Effector memory CD4-positive, alpha-beta T cell (primary cell): ENCODE measurements at places on chromosomes 2 and 18.

GRCh38 chr2:129936334-129936934 lies 43.0 kb upstream of the RAB6C start:
- no peak for DNase-seq

DNA sequence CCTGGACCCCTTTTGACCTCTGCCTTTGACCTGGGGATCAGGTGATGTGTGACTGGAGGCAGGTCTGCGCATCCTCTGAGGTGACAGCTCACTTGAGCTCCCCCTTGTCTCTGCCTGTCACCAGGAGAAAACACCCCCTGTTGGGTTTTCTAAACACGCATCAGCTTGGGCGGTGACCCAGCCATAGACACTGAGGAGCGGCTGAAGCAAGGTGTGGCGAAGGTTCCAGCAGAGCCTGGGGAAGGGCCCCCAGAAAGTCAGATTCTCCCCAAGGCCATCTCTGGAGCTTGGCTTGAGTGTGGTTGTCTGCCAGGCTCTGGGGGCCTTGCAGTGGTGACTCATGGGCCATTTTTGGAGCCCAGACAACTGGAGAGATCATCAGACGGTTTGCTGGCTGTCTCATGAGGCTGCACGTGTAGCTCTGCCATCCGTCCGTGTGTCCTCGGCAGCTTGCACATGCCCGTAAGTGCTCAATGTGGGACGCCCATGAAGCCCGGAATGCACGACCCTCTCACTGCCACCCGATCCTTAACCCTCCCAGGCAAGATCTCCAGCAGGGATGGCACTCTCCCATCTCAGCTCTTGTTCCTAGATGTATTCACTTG lies 29.4 kb downstream of the SIX3 start:
- DNase-seq, result no peak

GRCh38 chr2:10706033-10706432 lies 15.4 kb upstream of the ATP6V1C2 start:
- DNase-seq, result no peak

GRCh38 chr18:80203249-80203648 lies 44.1 kb downstream of the PARD6G start:
- DNase-seq, result no peak

DNA sequence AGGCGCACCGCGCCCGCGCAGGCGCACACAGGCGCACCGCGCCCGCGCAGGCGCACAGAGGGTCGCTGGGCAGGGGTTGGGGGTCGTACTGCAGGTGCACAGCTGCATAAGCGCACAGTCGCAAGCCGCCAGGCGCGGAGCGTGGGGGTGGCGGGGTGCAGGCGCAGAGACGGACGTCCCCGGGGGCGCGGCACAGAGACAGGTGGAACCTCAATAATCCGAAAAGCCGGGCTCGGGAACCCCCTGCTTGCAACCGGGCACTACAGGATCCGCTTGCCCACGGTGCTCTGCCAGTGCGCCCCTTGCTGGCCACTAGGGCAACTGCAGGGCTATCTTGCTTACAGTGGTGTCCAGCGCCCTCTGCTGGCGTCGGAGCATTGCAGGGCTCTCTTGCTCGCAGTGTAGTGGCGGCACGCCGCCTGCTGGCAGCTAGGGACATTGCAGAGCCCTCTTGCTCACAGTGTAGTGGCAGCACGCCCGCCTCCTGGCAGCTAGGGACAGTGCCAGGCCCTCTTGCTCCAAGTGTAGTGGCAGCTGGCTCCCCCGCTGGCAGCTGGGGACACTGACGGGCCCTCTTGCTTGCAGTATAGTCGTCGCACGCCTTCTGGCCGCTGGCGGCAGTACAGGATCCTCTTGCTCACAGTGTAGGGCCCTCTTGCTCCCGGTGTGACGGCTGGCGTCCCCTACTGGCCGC lies 34.9 kb downstream of the FAM110C start:
- DNase-seq, result peak; percentile 59

- no peak for DNase-seq
Observed at GRCh38 chr2:24231461-24231881, 56.6 kb downstream of the FAM228A start.

DNA sequence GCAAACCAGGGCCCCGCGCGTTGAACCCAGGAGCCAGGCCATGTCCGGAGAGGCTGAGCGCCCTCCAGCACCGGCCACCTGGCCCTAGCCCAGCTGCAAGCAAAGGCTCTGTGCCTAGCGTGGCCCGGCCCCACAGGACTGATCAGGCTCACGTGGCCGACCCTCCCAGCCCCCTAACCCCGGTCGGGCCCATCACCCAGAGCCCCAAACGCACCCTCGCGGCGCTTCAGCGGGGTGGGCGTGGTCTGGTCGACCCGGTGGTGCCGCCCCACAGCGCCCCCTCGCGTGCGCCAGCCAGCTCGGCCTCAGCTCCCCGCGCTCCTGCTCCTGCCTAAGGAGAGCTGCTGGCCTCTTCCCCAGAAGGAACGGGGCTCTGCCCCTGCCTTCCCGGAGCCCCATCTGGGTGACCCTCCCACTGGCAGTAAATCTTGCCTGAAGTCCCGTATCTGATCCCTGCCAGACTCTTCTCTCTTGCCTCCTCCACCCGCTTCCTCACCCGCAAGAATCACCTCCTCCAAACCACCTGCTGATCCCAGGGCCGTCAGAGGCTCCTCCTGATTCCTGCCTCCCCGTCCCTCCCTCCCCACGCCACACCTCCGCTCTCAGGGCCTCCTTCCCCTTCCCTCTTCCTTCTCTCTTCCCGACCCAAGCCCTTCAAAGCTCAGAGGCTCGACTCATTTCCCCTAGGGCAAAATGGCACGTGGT lies 12.3 kb upstream of the TEX51 start:
- DNase-seq, result no peak

DNA sequence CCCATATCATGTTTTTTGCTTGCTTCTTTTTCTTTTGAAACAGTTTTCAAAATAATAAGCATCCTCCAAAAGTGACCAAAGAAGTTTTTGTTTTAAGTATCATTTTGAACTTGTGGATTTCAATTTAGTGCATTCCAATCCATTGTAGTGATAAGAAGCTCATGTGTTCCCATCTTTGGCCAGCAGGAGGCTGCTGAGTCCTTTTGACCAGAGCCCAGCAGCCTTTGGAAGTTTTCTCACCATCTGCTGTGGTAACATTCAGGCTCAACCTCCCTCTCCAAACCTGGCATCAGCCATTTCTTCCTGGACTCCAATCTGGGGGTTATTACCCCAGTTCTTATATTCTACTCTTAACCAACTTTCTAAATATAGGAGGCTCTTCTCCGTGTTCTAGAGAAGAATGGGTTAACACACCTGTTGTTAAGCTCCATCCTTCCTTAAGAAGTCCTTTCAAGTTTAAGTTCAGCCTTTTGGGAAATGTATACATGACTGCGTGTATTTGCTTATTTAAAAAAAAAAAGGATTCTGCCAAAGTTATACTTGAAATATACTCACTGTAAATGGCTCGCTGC lies 39.0 kb upstream of the MAL start:
- no peak for DNase-seq

DNA sequence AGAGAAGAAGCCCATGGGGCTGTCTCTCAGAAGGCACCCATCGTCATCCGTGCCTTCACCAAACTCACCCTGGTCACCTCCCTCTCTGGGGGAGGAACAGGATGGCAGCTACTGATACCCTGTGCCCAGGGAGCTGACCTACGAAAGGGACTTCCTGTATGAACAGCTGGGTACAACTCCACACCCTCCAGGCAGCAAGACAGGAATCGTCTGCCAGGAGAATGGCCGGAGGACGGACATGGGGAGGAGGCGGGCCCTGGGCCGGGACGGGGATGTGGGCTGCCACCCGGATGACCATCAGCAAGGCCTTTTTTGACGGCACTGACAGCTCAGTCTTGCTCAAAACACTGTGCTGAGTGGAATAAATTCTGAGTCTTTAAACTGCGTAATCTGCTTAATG lies 243.6 kb downstream of the HDAC4 start:
- DNase-seq, result no peak

DNA sequence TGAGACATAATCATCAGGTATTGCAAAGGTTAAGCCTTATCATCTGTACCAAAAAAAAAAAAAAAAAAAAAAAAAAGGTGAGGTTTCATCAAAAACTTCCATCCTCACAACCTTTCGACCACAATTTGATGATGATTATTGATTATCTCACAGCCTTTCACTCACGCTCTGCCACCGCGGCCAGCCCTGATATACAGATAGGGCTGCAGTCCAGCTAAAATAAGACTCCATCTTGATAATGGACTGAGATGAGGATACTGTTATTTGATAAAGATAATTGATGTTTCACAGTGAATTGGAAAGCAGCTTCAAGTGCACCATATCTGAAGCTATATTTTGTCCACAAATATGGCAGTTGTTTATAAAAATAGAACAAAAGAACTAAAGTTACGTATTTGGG lies 159.7 kb upstream of the BOD1L2 start:
- DNase-seq, result no peak

- DNase-seq, result no peak
Observed at GRCh38 chr18:58902961-58903360, 38.3 kb downstream of the ZNF532 start.

DNA sequence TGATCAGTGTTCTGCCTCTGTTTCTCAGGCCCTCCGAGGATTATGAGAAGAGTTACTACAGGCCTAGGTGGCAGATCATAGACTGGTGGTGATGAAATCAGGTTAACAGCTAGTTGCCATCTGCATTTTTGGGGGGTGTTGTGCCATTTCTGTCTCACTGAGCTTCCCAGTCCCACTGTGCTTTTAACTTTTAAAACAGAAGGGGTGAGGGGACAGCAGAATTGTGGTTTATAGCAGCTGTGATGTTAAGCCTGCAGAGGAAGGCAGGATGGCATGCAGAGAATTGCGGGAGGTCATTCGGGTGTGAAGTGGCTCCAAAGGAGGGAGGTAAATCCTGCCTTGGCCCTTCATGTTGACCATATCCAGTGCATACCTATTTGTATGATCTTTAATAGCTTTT lies 5.0 kb downstream of the CAB39 start:
- DNase-seq, result no peak

GRCh38 chr2:237791977-237792727 lies 6.4 kb upstream of the RBM44 start:
- no peak for DNase-seq

GRCh38 chr2:9629222-9630116 lies 1.3 kb downstream of the YWHAQ start:
- peak; percentile 10 for DNase-seq

GRCh38 chr2:137508739-137509384 lies 455.4 kb upstream of the HNMT start:
- no peak for DNase-seq

- DNase-seq, result no peak
Observed at GRCh38 chr2:31384351-31384750, 30.2 kb downstream of the XDH start.

- DNase-seq, result no peak
Observed at GRCh38 chr2:53379547-53379946, 388.1 kb upstream of the CHAC2 start.

GRCh38 chr18:4040391-4041092 lies 414.6 kb downstream of the DLGAP1 start:
- DNase-seq, result no peak

GRCh38 chr18:79481046-79481790 lies 85.5 kb downstream of the NFATC1 start:
- DNase-seq, result no peak

DNA sequence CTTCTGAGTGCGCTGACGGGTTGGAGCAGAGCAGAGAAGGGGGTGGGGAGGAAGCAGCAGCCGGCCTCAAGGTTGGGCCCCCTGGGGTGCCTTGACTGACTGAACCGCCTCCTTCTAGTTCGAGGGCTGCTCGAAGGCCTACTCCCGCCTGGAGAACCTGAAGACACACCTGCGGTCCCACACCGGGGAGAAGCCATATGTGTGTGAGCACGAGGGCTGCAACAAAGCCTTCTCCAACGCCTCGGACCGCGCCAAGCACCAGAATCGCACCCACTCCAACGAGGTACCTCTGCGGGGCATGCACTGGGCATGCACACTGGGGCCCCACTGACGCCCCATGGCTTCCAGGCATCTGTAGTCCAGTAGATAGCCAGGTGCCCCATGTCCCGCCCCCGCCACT lies 246.9 kb downstream of the GLI2 start:
- no peak for DNase-seq

DNA sequence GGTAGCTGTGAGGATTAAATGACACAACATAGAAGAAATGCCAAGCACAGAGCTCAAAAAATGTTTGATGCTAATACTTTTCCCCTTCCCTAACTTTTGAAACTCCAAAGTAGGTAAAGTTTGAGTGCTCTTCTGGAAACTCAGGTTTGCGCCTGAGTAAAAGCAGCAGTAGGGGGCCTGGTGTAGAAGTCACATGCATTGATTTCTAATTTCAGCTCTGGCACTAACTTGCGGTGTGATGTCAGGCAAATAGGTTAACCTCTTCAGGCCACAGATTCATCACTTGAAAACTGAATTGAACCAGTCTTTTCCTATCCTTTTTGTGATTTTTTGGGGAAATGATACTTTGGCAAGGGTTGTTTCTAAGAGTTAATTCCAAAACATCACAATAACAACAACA lies 27.2 kb downstream of the LHCGR start:
- DNase-seq, result no peak

DNA sequence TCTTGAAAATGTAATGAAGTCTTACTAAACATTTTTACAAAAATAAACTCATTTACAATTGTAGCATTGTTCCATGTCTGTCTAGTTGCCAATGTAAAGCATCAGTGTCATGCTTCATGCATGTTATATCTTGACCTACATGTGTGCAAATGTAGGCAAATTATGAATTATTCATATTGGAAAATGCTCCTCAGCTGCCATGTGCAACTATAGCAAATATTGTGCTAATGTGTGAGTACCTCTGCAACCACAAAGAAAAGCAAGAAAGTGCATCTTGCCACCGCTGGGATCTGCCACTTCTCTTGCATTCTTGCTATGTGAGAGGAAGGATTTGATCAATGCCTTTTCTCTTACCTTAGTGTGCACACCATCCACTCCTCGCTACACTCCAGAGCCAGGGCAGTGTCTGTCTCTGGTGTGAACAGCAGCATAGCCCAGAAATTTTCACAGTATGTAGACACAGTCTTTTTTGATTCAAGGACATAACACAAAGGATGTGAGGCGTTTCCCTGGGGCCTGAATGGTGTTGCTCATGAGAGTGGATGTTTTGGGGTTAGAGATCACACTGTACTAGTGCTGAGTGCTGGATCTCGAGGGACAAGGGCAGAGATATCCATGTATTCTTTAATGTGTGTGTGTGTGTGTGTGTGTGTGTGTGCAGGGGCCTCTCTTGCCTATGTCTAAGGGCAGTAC lies 47.6 kb upstream of the HAAO start:
- no peak for DNase-seq

DNA sequence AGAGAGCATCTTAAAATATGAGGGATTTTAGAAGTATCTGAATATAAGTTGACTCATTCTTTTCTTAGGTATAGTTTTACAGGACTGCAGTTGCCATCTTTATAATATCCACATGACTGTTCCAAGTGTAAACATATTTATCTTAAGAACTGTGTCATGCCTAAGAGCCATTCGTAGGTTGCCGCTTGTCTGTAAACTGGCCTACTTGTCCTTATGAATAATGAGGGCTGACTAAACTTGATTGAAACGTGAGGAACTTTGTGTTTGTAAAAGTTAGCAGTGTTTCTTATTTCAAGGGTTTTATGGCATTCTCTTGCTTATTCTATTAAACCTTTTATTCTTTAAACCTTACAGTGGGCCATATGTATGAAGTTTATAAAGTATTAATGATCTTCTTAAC lies 99.6 kb downstream of the MAP3K20 start:
- DNase-seq, result no peak

GRCh38 chr2:202965810-202966460 lies 48.7 kb upstream of the NBEAL1 start:
- no peak for DNase-seq

GRCh38 chr2:168189835-168190569 lies 57.4 kb downstream of the STK39 start:
- DNase-seq, result no peak
